ENCODE measurements at places on chromosomes 5 and 9.

GRCh38 chr5:129609710-129610109 lies 138.2 kb upstream of the MINAR2 start:
- DNase-seq: no peak

- no peak for DNase-seq
Measured at GRCh38 chr5:54981928-54982327, 3.5 kb downstream of the ESM1 start.

- DNase-seq: no peak
Measured at GRCh38 chr5:79130781-79131180, 19.2 kb downstream of the BHMT start.

- no peak for DNase-seq
Measured at GRCh38 chr9:134182554-134183085, 18.3 kb upstream of the RNU6ATAC start.

- DNase-seq: peak; percentile 6
Measured at GRCh38 chr9:89544279-89544661, 46.4 kb upstream of the SEMA4D start.

DNA sequence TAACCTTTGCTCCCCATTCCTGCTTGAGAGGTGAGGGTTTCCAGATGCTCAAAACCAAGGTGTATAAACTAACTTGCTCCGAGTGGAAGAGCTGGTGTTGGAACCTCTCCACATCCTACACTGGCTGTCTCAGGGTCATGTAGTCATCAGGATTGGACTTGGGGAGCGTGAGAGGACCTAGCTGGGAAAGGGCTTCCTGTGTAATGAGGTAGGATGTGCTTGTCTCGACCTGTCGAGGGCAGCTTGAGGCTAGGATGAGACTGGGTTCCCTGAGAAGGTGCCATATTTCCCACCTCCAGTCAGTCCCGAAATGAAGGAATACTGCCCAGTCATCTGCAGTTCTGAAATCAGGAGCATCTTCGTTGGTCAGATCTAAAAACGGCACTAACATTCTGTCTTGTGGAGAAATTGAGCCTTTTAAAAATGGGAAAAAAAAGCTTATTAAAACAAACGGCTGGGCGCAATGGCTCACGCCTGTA lies 1.3 kb downstream of the CCNI2 start:
- no peak for DNase-seq

DNA sequence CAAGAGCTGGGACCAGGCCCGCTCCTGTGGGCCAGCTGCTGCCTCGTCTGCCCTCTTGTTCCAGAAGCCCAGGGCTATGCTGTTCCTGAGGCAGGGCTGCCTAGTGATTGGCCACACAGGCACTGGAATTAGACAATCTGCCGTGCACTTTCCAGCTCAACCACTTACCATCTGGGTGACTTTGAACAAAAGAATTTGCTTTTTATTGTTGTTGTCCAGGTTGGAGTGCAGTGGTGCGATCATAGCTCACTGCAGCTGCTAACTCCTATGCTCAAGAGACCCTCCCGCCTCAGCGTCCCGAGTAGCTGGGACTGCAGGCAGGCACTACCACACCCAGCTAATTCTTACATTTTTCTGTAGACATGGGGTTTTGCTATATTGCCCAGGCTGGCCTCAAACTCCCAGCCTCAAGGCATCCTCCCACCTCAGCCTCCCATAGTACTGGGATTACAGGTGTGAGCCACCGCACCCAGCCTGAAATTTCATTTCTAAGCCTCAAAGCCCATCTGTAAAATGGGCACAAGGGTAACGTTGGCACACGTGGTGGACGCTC lies 1.2 kb upstream of the NEK6 start:
- DNase-seq: no peak

- no peak for DNase-seq
Measured at GRCh38 chr9:101778332-101778731, 39.9 kb upstream of the GRIN3A start.

DNA sequence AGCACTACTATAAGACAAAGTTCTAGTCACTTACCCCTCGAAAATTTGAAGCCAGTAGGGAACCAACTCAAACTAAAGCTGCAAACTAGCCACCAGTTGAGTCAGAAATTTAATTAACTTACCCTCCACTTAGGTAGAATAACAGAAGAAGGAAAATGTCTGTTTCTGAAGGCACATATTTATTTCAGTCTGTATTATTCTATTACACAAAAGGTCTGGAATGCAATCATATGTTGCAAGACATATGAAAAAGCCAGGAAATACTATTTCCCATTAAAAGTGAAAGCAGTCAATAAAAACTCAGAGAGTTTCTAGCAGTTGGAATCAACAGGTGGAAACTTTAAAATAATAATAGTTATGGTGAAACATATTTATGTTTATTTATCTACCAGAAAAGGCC lies 79.2 kb upstream of the SLCO4C1 start:
- no peak for DNase-seq

GRCh38 chr9:93654351-93654961 lies 78.1 kb downstream of the PHF2 start:
- no peak for DNase-seq

- DNase-seq: no peak
Measured at GRCh38 chr5:149399775-149400174, 20.7 kb upstream of the IL17B start.

DNA sequence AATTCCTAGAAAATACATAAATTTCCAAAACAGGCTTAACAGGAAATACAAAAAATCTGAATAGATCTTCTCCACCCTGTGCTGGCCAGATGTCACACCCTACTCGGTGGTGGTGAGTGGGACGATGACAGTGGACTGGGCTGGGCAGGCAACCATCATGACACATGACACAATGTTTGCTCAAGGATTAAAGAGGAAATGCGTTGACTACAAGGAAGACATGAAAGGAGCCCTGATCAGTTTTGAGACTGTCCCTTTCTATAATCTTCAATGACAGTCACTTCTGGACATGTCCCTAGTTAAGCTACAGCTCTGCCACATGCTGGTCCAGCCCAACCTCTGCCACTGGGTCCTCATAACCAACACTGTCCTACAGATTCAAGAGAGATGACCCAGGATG lies 99.8 kb downstream of the ZDHHC21 start:
- DNase-seq: no peak

DNA sequence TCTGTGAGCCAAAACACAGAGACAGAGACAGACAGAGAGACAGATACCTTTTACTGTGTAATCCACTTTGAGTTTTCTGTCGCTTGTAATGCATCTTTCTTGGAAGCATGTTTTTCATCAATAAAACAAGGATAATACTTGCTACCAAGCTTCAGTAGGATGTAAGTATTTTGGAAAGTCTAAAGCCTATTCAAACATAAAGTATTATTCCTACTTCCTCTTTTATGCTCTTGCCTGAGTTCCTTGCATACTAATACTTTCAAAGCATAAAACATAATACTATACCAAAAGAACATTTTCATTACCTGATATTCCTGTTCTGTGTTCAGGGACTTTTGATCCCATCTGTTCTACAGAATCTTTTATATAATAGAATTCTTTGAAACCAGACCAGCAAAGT lies 64.5 kb upstream of the SLC30A5 start:
- no peak for DNase-seq

GRCh38 chr9:129341171-129341986 lies 163.3 kb upstream of the IER5L start:
- DNase-seq: no peak

DNA sequence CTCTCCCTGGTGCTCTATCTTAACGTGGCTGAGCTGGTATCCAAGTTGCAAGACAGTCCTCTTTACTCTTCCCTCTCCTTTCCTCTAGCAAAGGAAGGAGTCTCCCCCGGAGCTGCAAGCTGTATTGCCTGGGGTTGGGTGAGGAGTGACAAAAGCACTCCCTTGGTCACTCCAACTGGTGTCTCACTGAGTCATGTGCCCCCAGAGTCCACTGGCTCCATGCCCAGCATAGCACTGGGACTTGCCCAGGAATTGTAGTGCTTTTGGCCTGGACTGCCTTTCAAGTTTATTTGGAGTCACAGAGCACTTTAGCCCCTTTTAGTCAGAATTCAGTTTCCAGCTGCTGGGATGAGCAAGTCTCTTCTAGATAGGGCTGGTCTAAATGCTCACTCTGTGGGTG lies 82.6 kb upstream of the FST start:
- no peak for DNase-seq

DNA sequence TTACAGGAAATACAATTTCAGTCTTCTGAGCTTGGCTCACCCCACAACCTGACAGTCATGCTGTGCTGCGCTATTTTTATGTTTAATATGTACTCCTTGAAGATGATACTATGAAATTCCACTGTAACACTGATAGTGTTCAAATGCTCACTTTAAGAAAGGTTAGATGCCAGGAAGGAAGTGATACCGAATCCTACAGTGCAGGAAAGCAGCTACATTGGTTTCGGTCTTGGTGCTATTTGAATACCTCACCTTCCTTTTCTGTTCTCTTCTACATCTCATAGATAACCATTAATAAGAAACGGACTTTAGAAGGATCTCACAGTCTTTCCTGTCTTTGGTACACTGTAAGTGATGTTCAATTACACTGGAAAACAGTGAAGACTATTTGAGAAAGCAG lies 117.6 kb downstream of the SEMA5A start:
- DNase-seq: no peak

DNA sequence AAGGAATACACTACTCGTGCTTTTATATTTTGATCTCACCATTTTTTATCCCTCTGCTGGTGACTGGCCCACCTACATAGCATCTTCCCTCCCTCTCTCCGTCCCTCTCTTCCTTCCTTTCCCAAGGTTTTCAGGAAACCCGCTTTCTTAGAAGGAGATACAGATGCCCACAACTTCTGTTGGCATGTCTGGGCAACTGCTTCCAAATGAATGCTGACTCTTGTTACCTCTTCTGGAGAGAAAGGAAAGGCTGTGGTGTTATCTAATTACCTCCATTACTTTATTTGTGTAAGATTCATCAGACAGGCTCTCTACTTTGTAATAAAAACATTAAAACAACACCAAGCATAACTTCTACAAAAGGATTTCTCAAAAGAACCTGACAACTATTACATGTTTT lies 20.2 kb downstream of the FANCC start:
- no peak for DNase-seq

DNA sequence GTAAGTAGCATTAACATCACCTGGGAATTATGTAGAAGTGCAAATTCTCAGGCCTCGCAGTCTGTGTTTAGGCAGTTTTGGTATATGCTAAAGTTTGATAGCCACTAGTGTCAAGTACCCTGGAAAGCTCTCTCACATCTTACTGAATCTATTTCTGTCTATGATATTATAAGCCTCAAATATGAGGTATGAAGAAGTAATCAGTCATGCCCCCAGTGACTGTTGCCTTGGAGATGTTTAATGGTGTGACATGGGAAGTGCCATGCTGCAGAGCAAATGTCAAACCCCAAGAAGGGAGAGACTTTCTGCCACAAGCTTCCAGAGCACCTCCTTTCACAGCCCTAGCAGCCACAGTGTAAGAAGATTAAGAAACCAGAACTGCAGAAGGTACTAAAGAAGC lies 9.8 kb upstream of the PDE8B start:
- no peak for DNase-seq

GRCh38 chr9:98571643-98572042 lies 137.1 kb downstream of the GABBR2 start:
- no peak for DNase-seq

GRCh38 chr9:75889977-75890471 lies 449 bp upstream of the PCSK5 start:
- DNase-seq: peak; percentile 8

DNA sequence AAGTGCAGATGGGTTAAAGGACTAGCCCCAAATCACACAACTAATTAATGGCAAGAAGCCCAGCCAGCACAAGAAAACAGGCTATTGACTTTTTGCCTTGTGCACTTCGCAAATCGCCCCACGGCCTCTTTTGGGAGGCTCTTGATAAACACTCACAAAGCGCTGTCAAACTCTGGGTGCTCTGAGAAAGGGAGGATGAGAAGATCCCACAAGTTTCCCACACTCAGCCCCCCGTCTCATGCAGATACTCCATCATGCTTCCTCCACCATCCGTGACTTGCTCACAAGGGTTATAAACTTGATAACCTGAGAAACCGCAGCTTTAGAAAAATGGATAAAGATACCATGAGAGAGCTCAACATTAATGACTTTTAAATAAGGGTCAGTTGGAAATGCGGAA lies 219.7 kb downstream of the EBF1 start:
- no peak for DNase-seq

GRCh38 chr5:155259648-155260047 lies 246.1 kb downstream of the KIF4B start:
- no peak for DNase-seq

- no peak for DNase-seq
Measured at GRCh38 chr9:22143799-22144625, 134.9 kb upstream of the CDKN2B start.

- DNase-seq: peak; percentile 84
Measured at GRCh38 chr9:13088720-13089427, 190.6 kb downstream of the MPDZ start.

DNA sequence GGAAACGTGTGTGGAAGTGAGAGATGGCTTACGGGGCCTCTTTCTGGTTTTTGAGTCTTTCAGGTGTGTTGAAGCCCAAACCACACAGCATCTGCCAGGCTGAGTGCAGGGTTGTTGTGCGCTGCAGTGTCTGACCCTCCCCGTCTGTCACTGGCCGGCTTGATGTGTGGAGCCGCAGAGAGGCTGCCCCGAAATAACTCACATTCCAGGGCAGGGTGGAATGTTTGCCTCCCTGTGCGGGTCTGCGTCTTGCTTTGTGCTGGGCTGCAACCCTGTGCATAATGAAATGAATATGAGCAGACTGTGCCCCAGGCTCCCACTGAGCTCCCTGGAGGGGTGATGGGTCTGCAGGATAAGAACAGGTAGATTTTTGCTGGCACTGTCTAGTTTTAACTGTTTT lies 9.9 kb upstream of the PLEKHG4B start:
- no peak for DNase-seq

- DNase-seq: no peak
Measured at GRCh38 chr5:149728303-149728702, 1.8 kb upstream of the PPARGC1B start.

- DNase-seq: peak; percentile 13
Measured at GRCh38 chr5:146849694-146850303, 28.8 kb downstream of the PPP2R2B start.

DNA sequence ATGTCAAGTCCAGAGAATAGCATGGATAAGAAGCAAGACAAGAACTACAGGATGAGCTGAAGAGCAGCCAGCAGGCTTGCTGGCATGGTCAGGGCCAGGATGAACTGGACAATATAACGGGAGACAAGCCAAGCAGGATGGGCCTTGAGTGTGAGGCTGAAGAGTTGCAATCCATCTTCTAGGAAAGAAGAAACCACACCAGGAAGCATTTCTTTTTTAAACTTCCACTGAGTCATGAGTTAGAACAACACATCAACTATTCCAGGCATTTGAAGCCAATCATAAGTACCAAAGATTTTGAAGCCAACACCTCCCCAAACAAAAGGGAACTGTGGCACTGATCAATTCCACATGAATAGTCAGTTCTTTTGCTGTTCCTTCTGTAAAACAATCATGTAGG lies 27.3 kb downstream of the SLC31A2 start:
- DNase-seq: no peak

DNA sequence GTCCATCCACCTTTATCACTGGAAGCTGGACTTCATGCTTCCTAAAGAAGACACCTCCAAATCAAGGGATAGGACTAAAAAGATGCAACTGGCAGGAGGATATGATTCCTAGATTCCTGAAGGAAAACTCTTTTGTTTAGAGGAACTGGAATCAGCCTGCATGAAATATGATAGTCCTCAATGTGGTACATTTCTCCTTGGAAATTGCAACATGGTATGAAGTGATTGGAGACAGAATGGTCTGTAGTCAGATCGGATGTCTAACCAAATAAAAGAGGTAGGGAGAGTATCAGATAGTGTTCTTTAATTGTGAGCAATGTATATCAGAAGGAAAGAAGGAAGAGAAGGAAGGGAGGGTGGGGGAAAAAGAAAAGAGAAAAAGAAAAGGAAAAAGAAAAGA lies 116.1 kb upstream of the FSTL4 start:
- no peak for DNase-seq

All from NCI-H1105 treated with DMSO at 0.1 percent for 48 hours (cell line).